Stimulated activated CD4-positive, alpha-beta T cell treated with anti-CD3 and anti-CD28 coated beads, Interleukin-2, amount 100 ng/mL, for 48 hours (primary cell): ENCODE measurements at places on chromosomes 4 and X.

DNA sequence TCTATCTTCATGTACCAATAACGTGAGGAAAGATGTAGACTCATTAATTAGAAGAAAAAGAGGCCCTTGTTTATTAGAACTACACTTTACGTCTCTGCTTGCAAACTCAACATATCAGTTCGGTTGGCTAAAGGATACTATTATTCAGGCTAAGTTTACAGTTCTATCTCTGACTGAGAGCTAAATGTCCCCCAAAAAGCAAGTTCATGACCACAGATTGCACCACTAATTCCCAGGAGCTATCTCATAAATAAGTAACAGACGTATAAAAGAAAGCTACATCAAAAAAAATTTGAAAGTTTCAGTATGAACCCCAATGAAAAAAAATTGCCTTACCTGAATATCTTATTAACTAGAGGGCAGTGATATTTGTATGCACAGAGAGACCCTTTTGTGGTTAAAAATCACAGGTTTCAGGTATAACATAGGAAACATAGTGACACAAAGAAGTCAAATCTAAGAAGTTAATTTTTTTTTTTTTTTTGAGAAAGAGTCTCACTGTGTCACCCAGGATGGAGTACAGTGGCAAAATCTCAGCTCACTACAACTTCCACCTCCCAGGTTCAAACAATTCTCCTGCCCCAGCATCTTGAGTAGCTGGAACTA lies 128.9 kb downstream of the MAB21L2 start:
- DNase-seq: no peak

GRCh38 chr4:38106886-38107514 lies 146.8 kb downstream of the PTTG2 start:
- no peak for DNase-seq

- DNase-seq: no peak
These were observed 30.5 kb downstream of the RHOH start for GRCh38 chr4:40227284-40227683.

- DNase-seq: no peak
These were observed 14.3 kb upstream of the FAM13A start for GRCh38 chr4:89071311-89071710.

- no peak for DNase-seq
These were observed 172.4 kb upstream of the SCML1 start for GRCh38 chrX:17564689-17565409.

- DNase-seq: no peak
These were observed 1851.6 kb upstream of the TENM3 start for GRCh38 chr4:180391613-180392012.
